ENCODE measurements at places on chromosomes 1 and 21.

GRCh38 chr1:22749919-22750684, 39.5 kb downstream of the EPHB2 start:
- no peak for DNase-seq

GRCh38 chr21:42187976-42188653, 30.8 kb upstream of the ABCG1 start:
- DNase-seq, result peak; percentile 59

- DNase-seq, result no peak
These were observed 109.2 kb downstream of the DHRS3 start for GRCh38 chr1:12508849-12509248.

- no peak for DNase-seq
These were observed 8.6 kb upstream of the FCMR start for GRCh38 chr1:206930210-206930798.

DNA sequence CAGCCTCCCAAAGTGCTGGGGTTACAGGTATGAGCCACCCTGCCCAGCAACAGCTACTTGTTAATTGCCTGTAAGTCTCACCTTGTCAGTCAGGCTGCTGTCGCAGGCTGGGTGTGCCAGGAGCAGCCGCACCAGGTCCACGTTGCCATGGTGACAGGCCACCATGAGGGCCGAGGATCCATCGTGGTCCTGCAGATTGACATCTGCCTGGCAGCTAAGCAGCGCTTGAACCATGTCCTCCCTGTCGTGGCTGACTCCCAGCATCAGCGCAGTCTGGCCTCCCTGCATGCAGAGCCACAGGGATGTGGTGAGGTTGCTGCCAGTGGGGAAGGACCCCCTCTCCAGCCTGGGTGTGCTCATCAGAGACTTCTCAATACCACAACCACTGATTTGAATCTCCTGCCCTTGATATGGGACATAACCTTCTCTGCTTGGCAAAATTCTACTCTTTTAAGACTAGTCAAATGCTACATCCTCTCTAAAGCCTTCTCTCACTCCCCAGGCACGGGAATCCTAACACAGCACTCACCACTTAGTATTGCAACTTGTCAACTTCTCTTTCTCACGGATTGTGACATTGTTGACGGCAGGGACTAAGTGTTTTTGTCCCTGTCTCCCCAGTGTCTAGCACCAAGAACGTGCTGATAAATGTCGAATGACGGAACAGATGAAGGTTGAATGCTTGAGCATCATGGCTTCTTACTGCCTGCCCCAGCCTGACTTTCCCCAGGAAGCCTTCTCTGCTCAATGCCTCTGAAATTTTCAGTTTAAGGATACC, 52.9 kb downstream of the L1TD1 start:
- DNase-seq, result no peak

- DNase-seq, result no peak
These were observed 63.3 kb downstream of the FGGY start for GRCh38 chr1:59360170-59360569.

GRCh38 chr1:214329470-214330220, 48.7 kb downstream of the SMYD2 start:
- no peak for DNase-seq

DNA sequence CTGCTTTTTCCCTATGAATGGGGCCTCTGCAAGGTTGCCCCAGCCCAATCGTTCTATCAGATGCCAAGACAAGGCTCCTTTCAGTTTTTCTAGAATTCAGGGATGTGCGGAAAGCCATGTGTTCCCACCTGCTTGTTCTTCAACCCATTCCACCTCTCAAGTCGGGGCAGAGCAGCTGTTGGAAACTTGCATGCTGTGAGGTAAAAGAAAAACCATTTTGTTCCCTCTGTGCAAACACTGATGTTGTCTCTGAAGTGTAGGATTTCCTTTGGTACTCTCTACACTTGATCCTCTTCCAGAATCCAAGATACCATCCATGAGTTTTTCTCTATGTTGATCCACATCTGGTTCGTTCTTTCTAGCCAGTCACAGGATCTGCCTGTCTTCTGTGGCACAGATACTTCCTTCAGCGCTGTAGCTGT, 7.3 kb downstream of the IER5 start:
- DNase-seq, result no peak

All from heart left ventricle (tissue), 16 donors.